B cell (primary cell): ENCODE measurements at places on chromosomes 1 and 21. TPM values are rescaled to one million over a fixed set of nuclear protein-coding genes. Genes with fewer than 3 reads are reported as not detected.

Gene RNF2
- total RNA-seq = 24.2 and 29.5 TPM in 2 replicates

Gene TSSK3
- total RNA-seq = 10.4 and 11.6 TPM in 2 replicates

Gene VTCN1
- total RNA-seq = not detected in 2 replicates

Gene NT5C1A
- not detected in 2 replicates for total RNA-seq

Gene HPDL
- 0.79 and 0.85 TPM in 2 replicates for total RNA-seq

Gene MTX1
- 18.4 and 19.0 TPM in 2 replicates for total RNA-seq

Gene OR2T29
- 1.9 and 3.1 TPM in 2 replicates for total RNA-seq

Gene GSTM1
- total RNA-seq = 28.8 and 30.5 TPM in 2 replicates

Gene HSD3B1
- not detected in 2 replicates for total RNA-seq

Gene MPL
- not detected in 2 replicates for total RNA-seq

Gene LIPI
- total RNA-seq = not detected in 2 replicates
